ENCODE measurements at places on chromosomes 12 and 14. TPM values are rescaled to one million over a fixed set of nuclear protein-coding genes. Genes with fewer than 3 reads are reported as not detected.

DNA sequence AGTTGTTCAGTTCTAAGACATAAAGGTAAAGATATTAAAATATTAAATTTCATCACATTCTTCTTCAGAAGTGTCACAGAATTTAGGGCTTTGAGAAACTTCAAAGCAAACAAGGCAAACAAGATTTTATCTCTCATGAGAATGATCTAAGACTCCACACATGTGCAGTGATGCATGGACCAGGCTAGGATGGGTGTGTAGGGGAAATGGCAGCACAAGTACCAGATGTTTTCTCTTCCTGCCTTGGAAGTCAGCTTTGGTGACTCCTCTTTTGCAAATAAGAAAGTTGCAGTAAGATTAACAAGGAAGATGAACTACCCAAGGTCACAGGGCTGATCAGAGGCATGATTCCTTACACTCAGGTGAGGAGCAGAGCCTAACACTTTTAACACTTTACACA lies 163.8 kb upstream of the LMNTD1 start:
- no peak for DNase-seq

DNA sequence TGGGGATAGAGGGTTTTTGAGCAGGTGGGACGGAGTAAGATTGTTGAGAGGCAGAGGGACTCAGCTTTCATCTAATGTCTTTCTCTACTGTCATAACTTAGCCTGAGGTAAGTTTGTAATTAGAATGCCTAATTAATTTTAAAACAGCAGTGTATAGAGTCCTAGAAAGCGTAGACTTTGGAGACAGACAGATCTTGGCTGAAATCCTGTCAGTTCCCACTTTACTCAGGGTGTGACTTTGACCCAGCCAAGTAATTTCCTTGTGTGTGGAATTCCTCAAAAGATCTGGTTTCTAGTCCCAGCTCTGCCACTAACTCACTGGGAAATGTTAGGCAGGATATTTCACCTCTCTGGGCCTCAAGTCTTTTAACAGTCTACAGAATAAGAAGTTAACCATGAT lies 74.3 kb downstream of the SLC25A21 start:
- DNase-seq = no peak

MEG3 gene
- total RNA-seq = not detected

SDR9C7 gene
- not detected for total RNA-seq

All from activated CD4-positive, alpha-beta memory T cell treated with anti-CD3 and anti-CD28 coated beads for 36 hours (primary cell).